Activated CD4-positive, CD25-positive, alpha-beta regulatory T cell treated with anti-CD3 and anti-CD28 coated beads, Interleukin-2, amount 50 U/mL, for 24 hours (primary cell): ENCODE measurements at places on chromosomes 3 and 15.

GRCh38 chr3:192851821-192852372 lies 65.8 kb downstream of the MB21D2 start:
- no peak for ATAC-seq

DNA sequence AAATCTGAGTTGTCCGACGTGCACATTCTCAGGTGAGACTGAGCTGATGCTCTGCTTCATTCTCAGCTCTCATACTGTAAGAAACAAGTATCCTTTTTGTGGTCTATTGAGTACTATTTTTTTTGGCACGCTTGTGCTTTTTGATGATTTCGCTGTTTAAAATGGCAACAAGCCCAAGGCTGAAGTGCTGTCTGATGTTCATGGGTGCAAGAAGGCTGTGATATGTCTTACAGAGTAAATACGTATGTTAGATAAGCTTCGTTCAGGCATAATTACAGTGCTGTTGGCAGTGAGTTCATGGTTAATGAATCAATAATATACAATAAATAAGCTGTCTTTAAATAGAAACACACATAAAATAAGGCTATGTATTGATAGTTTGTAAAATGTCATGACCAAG lies 27.2 kb downstream of the AQR start:
- ATAC-seq: no peak

DNA sequence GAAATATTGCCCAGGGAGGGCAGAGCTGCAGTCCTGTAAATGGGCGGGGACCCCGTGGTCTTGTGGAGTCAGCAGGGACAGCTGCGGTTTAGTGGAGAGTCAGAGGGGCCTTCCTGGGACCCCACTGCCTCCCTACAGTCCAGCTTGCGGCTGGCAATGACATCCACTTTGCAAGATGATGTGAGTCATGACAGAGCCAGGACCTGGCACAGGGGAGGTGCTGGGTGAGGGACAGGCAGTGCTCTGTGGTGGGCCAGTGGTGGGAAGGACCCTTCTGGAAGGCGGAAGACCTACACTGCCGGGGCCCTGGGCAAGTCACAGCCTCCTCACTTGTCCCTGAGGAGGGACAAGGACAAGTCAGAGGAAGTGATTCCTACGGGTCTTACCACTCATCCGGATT lies 17.8 kb downstream of the APBA2 start:
- no peak for ATAC-seq

DNA sequence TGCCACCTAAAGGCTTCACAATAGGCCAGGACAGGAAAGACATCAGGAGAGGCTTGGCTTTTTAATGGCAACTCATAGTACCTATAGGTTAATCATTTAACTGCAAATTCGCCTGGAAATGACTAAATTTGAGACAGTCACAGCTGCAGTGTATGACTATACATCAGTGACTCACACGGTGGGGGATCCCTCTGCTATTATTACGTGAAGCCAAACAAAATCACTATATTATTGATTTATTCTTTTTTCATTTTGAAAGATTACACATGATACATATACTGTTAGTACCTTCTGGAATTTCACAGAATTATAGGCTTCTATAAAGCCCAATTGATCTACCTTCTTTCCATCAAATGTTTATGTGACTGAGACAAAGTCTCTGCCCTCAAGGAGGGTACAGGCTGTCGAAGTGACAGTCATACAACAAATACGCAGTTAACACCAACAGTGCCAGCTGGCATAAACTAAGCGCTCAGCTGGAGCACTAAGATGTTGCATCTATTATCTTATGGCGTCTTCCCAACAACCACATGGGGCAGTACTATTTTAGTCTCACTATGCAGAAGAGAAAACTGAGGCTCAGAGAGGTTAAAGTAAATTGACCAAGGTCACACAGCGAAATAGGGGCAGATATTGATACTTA lies 82.0 kb upstream of the LMOD3 start:
- peak; percentile 80 for ATAC-seq

DNA sequence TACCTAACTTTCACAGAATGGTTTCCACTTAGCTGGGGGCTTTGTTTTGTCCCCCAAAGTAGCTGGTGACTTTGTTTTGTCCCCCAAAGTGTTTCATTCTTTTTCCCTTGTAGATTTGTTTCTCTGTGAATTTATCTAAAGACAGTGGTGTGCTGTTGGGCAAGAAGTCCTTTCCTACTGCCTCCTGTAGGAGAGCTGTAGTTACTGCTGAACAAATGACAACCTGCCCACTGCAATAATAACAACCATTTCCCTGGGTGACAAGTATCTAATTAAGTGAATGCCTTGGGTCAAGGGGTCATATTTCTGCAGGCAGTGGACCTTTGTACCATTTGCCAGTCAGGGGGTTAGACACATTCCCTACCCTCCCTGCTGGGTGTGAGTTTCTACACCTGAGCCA lies 125.4 kb upstream of the BFSP2 start:
- no peak for ATAC-seq

GRCh38 chr15:80946576-80946975 lies 43.0 kb downstream of the MESD start:
- no peak for ATAC-seq

DNA sequence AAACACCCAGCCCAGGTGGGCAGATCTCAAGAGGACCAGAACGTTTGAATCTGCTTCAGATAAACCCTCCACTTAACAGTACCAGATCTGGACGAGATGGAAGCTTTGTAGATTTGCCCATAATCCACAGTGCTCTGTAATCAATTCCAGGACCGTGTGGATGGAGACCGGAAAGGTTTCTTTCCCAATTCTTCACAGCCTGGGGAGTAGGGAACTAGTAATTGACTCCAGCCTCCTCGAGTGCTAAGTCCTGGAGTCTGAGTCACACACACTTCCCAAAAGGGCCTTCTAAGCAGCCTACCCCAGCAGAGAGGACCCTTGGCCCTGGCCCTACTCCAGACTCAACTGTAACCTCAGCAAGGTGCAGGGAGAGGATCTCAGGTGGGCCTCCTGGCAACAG lies 56.2 kb upstream of the TSEN2 start:
- ATAC-seq: no peak

- ATAC-seq: peak; percentile 76
These were observed 5.5 kb downstream of the HHLA2 start for GRCh38 chr3:108301695-108302404.

DNA sequence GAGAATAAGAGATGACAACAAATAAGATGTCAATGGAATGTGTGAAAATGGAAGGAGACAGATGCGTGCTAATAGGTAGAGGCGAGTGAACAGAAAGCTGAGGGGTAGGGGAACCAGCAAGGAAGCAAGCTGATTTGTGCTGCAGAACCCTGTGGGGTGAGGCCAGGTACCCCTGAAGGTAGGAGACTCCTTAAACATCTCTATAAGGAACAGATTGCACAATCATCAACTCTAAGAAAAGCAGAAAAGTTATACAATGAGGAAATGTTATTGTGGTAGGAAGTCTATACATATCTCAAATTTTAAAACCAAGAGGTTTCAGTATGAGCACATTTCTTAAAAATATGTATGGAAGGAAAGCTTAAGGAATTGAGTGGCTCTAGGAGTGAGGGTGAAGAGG lies 315.0 kb upstream of the TPM1 start:
- ATAC-seq: no peak

DNA sequence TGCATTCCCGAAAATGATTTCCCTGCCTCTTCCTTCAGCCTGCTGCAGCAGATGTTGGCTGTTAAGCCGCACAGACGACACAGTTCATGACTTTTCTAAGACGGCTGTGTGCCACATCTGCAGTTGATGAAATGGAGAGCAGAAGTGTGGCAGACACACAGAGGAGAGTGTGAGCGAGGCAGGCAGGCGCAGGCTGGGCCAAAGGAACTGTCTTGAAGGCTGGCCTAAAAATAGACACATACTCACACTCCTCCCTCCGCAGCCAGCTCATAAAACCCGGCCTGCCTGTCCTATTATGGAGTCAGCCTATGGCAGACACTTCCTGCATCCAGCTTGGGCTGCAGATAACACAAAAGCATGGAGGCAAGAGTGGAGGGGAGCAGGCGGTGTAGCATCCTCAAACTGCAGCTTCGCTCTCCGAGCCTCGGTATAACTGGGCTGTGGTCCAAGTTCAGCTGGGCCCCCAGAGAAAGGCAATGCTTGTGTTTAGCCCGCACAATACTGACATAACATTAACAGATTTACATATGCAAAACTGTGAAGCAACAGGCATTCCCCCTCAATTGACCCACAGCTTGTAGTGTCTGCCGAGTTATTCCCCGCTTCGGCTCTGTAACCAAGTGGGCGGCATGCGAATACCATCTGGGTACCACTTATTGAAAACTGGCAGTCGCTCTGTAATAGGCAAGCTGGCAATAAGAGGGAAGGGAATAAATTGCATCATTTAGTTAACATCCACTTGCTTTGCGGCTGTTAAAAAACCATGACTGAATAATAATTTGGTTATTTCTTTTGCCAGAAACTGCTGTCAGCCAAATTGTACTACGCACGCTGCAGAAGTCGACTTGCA lies 40.8 kb downstream of the FOXP1 start:
- no peak for ATAC-seq

GRCh38 chr3:31620656-31621055 lies 87.9 kb downstream of the STT3B start:
- peak; percentile 81 for ATAC-seq

GRCh38 chr3:174541708-174542315 lies 317.3 kb upstream of the NAALADL2 start:
- ATAC-seq: no peak

DNA sequence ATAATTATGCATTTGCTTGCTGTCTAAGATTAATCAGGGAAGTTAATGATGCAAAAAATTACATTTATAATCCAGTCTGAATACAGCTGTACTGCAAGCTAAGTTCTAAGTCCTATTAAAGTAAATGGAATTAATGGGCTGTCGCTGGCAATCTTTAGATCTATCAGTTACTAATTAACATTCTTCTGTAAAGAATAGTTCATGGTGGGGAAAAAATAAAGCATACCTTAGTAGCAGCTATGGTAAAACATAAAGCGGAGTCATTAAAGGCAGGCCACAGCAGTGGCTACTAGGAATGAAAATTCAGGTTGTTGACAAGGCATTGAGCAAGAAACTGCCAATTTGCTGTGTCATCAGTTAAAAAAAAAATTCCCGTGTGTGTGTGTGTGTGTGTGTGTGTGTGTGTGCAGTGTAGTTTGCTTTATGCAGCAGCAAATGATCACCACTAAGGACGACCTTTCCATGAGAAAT lies 129.8 kb downstream of the ZNF385D start:
- ATAC-seq: no peak

DNA sequence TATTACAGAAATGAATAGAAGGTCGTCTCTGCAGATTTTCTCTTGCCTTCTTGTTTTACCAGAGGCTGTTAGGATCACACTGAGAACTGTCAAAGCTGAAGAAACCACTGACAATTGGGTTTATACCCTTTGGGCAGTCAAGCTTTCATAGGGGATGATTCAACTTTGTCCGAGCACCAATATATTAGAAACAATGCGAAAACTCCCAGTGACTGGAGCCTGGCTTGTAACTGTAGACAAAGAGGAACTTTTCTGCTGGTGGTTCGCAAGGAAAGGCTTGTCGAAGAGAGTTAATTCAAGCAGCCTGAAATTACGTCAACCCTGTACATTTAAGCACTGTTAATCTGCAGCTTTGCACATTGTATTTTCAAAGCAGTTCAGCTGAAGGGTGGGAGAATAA lies 193.2 kb upstream of the ZNF385D start:
- no peak for ATAC-seq

GRCh38 chr3:30309961-30310954 lies 296.1 kb upstream of the TGFBR2 start:
- ATAC-seq: no peak

- ATAC-seq: peak; percentile 3
These were observed 1.6 kb upstream of the SIN3A start for GRCh38 chr15:75452865-75453702.

DNA sequence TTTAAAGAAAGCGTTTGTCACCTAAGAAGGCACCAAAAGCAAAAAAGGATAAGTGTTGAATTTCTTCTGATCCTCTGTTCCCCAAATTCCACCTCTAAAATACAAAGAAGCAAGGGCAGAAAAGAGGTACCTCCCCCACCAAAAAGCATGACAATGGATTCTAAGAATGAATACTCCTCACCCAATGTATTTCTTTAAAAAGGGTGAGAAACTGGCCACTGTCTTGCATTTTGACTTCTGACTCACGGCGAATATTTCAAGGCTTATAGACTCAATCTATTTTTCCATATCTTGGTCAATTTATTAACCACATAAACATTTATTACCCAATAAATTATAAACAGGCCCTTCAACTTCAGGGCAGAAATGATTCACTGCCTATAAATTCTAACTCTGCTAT lies 131.1 kb downstream of the NR1I2 start:
- no peak for ATAC-seq

GRCh38 chr3:101195951-101196713 lies 124.2 kb downstream of the IMPG2 start:
- no peak for ATAC-seq

DNA sequence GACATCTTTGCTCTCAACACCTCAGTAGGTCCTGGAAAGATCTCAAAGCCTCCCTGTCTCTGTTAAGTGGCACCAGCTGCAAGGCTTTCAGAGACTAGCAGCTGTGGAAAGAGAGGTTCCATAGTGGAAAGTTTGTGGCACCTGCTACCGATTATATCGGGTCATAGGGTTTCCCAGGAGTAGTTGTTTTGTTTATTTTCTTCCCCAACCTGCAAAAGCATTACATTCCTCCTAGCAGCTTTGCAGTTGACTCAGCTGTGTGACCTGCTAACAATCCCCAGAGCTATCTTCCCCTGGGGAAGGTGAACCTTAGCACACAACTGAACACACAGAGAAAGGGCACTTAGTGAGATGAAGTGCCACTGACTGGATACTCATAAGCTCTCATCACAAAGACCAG lies 598.9 kb upstream of the GRM7 start:
- ATAC-seq: no peak

GRCh38 chr15:94670438-94671034 lies 439.2 kb downstream of the MCTP2 start:
- no peak for ATAC-seq

- no peak for ATAC-seq
These were observed 70.2 kb upstream of the ST3GAL6 start for GRCh38 chr3:98692787-98693473.

DNA sequence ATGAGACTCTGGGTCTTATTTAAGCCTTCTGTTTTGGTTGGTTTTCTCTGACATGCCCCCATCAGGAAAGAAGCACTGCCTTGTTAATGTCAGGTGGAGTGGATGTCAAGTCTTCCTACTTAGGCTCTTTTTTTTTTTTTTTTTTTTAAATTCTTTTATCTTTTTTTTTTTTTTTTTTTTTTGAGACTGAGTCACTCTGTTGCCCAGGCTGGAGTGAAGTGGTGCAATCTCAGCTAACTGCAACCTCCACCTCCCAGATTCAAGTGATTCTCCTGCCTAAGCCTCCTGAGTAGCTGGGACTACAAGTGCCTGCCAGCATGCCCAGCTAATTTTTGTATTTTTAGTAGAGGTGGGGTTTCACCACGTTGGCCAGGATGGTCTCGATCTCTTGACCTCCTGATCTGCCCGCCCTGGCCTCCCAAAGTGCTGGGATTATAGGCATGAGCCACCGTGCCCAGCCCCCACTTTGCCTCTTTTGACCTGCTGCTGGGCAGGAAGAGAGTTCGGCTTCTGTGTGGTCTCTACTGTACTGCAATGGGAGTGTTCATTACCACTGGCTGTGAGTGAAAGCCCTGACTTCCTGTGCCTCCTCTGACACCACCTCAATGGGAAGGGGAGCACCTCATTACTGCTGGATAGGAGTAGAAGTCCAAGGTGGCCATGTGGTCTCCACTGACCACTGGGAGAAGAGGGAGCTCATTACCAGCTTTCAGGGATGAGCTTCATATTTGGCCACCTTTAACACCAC lies 10.9 kb downstream of the CTDSPL start:
- no peak for ATAC-seq
